ENCODE measurements at places on chromosomes 6 and 20.

DNA sequence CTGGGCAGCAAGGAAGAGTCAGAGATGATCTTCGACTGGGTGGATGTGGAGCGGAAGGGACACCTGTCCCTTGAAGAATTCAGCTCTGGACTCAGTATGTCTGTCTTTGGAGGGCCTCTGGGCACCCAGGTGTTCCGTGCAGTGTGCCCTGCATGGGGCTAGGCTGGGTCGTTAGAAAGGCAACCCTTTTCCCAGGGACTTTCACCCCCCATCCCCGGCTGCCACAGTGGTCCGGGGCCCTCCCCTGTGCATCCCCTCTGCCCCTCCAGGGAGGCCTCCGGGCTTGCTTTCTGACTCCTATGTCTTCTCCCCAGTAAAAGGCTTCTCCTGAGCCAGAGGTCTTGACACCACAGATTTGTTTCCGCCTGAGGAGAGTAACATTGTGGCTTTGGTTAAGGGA lies 16.2 kb downstream of the RAB44 start:
- DNase-seq = no peak

- DNase-seq = no peak
These were observed 703.7 kb downstream of the MAFB start for GRCh38 chr20:39985271-39985827.

- DNase-seq = no peak
These were observed 159.5 kb upstream of the MAFB start for GRCh38 chr20:40848526-40848925.

DNA sequence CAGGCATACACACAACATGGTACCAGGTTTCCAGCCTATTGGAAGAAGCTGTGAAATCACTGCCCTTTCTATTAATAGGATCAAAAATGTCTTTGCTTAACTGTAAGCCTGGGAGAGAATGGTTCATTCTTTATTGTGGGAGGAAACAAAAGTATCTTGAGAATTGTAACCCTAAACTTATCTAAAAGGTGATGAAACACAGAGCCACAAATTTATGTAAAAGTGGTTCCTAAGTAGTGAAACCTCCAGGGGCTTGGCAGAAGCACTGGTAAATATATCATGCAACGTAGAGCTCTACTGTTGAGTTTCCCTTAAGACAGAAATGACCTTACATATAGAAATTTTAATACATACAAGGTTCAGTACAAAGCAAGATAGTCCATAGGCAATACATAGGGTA lies 17.2 kb upstream of the NOX3 start:
- no peak for DNase-seq

GRCh38 chr20:55693641-55694040 lies 311.7 kb downstream of the CBLN4 start:
- no peak for DNase-seq

DNA sequence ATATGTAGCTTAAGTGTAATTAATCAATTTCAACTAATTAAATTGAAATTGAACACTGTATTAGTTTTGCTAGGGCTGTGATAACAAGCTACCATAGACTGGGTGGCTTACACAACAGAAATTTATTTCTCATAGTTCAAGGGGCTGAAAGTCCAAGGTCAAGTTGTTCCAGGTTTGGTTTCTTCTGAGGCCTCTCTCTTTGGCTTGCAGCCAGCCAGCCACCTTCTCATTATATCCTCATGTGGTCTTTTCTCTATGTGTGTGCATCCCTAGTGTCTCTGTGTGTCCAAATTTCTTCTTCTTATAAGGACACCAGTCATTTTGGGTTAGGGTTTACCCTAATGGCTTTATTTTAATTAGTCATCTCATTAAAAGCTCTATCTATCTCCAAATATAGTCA lies 611.7 kb downstream of the UTRN start:
- DNase-seq = no peak

DNA sequence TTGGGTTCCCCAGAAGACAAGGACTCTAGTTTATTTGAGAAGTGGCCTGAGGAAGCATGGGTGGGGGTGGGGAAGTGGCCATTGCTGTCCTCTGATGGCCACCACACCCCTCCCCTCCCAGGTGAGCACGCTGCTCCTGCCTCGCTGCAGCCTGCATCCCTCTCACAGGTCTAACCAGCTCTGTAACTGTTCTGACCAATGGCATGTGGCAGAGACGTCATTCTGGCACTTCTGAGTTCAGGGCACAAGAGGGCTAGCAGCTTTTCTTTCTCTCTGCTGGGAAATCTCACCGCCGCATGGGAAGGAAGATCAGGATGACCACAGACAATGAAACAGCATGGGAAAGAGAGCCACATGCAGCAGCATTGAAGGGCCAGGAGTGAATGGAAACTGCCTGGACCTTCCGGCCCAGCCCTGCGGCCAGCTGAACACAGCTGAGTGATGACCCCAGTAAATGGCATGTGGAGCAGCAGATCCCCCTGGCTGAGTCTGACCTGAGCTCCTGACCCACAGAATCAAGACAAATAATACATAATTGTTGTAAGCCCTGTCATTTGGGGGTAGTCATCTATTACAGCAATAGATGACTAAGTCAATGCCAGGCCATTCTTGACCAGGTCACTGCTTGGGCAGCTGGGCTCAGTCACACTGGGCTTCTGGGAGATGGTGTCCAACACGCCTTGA lies 179.8 kb downstream of the LINC00237 start:
- DNase-seq = no peak

DNA sequence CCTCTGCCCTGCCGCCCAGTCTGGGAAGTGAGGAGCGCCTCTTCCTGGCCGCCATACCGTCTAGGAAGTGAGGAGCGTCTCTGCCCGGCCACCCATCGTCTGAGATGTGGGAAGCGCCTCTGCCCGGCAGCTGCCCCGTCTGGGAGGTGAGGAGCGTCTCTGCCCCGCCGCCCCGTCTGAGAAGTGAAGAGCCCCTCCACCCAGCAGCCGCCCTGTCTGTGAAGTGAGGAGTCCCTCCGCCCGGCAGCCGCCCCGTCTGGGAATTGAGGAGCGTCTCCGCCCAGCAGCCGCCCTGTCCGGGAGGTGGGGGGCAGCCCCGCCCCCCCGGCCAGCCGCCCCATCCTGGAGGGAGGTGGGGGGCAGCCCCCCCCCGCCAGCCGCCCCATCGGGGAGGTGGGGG lies 27.8 kb downstream of the SNHG17 start:
- DNase-seq = no peak

GRCh38 chr6:165652766-165653165 lies 10.3 kb downstream of the PDE10A start:
- DNase-seq = no peak

DNA sequence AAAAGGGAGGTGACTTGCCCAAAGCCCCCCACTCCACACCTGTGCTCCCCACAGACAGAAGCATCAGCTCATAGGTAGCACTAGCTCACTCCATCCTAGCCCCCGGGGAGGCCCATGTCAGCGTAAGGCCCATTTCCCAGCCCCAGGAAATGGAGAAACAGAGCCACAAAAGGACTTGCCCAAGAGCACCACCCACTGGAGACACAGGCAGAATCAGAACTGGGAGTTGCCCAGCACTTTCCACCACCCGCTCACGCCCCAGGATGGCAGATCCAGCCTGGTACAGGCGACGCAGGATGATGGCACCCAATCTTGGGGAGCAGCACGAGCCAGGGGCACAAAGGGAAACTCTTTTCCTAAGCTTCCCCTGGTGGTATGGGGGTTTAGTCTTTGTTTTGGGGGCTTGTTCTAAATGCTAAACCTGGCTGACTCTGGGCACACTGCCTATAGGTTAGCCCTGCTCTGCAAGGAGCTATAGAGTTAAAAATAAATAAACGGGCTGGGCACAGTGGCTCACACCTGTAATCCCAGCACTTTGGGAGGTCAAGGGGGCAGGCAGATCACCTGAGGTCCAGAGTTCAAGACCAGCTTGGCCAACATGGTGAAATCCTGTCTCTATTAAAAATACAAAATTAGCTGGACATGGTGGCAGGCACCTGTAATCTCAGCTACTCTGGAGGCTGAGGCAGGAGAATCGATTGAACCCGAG lies 11.8 kb downstream of the C20orf203 start:
- DNase-seq = no peak
